ENCODE measurements at places on chromosomes 4 and X.

GRCh38 chr4:6001680-6002491, 16.3 kb downstream of the C4orf50 start:
- no peak for DNase-seq

DNA sequence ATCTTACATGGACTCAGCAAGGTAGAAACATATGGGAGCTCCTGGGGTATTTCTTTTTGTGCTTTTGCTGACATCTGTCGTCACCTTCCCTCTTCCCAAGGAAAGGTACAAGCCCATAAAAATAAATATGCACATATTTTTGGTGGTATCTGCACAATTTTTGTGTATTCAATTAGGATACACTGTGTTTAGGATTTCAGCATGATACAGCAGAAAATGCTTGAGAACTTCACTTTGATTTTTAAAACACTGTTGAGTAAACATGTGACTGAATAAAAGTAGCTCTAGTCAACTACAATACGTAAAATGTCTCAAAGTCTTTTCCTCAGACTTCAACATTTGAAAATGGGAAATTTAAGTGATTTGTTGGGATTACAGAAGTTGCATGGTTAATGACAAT, 99.4 kb upstream of the SPANXC start:
- DNase-seq = no peak

DNA sequence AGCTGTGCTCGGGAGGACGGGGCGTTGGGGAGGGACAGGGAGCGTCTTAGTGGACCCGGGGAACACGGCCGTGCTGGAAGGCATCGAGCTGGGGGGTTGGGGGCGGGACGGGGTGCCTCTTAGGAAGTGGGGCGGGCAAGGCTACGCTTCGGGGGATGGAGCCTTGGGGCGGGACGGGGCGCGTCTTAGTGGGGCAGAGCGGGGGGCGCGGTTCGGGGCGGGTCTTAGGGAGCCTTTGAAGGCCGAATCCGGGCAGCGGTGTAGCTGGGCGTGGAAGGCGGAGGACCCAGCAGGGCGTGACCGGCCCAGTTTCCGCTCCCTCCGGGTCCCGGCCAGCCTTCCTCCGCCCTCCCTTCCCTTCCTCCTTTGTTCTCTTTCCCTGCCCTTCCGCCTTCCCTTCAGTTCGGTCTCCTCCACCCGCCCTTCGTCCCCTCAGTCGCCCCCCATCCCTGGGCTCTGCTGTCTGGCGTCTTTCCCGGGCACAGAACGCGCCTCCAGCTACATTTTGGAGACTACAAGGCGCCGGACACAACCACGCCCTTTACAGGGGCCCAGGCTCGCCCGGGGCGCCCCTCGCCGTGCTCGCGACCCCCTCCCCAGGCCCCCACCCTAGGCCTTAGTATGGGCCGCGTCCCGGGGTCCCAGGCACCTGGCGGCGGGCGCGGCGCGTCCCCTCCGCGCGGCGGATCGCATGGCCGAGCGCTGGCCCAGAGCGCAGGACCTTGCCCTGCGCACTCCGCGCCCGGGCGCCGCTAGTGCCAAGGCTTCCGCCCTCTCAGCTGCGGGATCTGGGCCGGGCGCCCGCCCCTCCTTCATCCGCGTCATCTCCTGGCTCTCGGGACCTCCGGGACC, at the start of gene ARSD:
Gene ARSD (minus strand): TSS at position 757 of the 852 bp plus-strand sequence. CDS start 64 bp downstream, at position 693.
- peak; percentile 52 for DNase-seq

- DNase-seq = no peak
These were observed 40.0 kb downstream of the CDS1 start for GRCh38 chr4:84622959-84623358.

- DNase-seq = no peak
These were observed 686.0 kb downstream of the STPG2 start for GRCh38 chr4:97457253-97457652.

GRCh38 chr4:74451214-74451661, 6.3 kb downstream of the AREG start:
- DNase-seq = no peak

DNA sequence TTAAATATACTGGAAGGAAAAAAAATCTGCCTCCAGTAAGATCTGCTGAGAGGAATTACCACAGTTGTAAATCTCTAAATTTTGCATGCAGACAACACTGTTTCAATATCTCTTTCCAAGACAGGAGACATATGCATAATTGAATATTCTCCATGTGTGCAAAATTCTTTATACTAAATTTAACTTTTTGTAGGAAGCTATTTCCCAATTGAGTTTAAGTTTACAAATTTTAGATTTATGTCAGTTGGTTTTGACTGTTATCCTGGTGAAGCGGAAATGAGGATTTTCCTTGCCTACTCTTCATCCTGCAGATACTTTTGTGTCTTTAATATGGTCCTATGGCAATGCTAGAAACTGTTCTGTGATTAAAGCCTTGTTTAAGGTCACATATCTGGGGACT, 1352.9 kb downstream of the FSTL5 start:
- no peak for DNase-seq

GRCh38 chr4:24413311-24413784, 171.0 kb downstream of the DHX15 start:
- DNase-seq = no peak

GRCh38 chrX:8731559-8732395, at the start of gene ANOS1:
ANOS1 (minus strand) TSS chrX:8732137; CDS start chrX:8732036, 101 bp downstream.
- DNase-seq = no peak

- no peak for DNase-seq
These were observed 39.3 kb upstream of the FAM47B start for GRCh38 chrX:34903316-34903715.

DNA sequence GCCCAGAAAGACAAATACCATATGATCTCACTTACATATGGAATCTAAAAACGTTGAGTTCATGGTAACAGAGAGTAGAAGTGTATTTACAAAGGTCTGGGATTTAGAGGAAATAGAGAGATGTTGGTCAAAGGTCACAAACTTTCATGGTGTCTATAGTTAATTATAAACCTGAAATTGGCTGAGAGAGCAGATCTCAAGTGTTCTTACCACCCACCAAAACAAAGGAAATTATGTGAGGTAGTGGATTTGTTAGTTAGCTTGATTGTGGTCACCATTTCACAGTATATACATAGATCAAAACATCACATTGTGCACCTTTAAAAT, 186.8 kb downstream of the NWD2 start:
- no peak for DNase-seq

GRCh38 chrX:100424012-100424411, 13.9 kb upstream of the PCDH19 start:
- DNase-seq = no peak
